Cardiac muscle cell (in vitro differentiated cells and primary cell): ENCODE measurements at places on chromosomes 13 and 19. TPM values are rescaled to one million over a fixed set of nuclear protein-coding genes. Genes with fewer than 3 reads are reported as not detected.

SHC2 gene
- total RNA-seq: 33.6 and 56.9 TPM in 2 replicates

TUBA3C gene
- not detected in 2 replicates for total RNA-seq

CLEC17A gene
- not detected in 2 replicates for total RNA-seq

DNA sequence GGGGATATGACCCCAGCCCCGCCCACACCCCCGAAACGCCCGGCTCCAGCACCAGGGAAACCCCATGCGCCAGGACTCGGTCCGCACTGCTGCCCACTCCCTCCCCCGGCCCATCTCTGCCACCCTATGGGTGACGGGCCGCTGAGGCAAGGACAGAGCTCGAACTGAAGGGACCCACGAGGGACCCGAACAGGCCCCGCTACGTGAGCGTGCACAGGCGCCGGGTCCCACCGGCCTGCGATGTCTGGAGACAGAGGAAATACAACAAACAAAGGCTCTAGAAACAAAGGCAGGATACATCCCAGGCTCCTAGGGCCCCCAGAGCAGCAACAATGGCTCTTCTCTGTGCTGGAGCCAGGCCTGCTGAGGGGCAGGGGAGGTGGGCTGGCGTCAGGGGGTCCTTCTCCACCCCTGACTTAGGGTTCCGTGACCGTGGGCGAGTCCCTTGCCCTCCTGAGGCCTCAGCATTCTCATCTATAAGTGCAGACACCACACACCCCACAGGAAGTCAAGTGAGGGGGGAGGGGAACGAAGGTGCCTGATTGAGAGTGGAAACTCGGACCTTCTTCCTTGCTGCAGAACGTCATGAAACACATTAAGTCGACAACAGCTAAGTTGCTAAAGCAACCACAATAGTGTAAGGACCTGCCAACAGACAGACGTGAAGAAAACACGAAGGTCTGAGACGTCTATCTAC is 3.1 kb downstream of the ABHD17A start:
- peak; percentile 43 for DNase-seq

GRCh38 chr13:112837371-112838037 is 131.5 kb upstream of the MCF2L start:
- no peak for DNase-seq

- peak; percentile 59 for DNase-seq
These were observed 58.0 kb downstream of the PIBF1 start for GRCh38 chr13:72839831-72840426.

DNA sequence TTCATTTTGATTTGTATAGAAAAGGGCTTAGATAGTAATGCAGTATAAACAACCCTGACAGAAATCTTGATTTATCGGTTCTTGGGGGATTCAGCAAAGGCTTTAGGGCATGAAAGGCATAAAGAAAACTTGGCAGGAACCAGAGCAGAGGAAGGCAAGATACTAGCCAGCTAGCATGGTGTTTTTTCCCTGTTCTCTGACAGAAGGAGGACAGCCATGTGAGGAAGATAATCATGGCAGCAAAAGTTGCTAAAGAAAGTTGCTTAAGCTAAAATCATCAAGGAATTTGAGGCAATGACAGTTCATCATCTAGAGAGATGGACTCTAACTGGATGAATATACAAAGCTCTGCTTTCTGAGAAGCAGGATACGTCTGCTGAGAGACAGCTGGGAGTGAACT is 294.1 kb downstream of the KCNRG start:
- no peak for DNase-seq

COMMD6 gene
- total RNA-seq: 62.3 and 125 TPM in 2 replicates

DNA sequence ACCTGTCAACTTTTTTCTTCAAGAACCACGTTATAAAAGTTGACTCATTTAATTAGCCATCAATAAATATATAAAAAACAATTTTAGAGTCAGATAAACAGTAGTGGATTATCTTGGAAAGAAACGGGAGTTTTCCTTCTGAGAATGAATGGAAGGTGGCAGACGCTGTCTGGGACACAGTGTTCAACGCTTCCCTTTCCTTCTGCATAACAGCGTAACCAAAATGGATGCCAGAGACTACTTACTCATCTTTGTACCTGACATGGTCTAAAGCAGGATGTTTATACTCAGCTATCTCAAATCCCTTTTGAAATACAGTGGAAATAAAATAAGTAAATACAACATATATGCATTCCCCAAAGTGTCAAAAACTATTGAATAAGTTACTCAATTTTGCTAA is 195.2 kb downstream of the LHFPL6 start:
- DNase-seq: no peak

GRCh38 chr13:38755793-38756192 is 68.9 kb downstream of the FREM2 start:
- no peak for DNase-seq

DNA sequence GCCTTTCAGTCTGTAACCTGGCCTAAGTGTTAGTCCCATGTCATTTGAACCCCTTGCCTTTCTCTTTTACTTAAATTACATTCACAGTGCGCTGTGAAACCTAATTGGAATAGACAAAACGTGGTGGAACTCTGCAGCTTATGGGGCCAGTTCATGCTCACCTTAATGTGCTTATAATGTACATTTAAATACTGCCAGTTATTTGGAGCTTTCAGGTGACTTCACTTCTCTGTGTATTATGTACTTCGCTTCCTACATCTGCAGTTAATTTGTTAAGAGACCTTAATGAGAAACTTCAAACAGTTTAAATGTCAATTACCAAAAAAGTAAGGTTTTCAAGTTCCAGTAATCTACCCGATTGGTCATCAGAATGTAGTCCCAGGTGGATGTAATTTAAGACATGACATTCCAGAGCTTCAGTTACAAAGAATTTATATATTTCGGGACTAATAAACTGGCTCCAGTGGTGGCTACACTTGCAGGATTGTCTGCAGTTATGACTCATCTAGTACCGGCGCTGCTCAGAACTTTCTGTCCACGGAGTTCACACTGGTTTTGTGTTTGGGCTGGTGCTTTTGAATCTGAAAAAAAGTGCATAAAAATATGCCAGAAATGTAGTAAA is 125.3 kb downstream of the TM9SF2 start:
- DNase-seq: no peak

GADD45B gene
- total RNA-seq: 44.8 and 75.2 TPM in 2 replicates

- peak; percentile 20 for DNase-seq
These were observed 23.1 kb upstream of the COG3 start for GRCh38 chr13:45441633-45442032.

DNA sequence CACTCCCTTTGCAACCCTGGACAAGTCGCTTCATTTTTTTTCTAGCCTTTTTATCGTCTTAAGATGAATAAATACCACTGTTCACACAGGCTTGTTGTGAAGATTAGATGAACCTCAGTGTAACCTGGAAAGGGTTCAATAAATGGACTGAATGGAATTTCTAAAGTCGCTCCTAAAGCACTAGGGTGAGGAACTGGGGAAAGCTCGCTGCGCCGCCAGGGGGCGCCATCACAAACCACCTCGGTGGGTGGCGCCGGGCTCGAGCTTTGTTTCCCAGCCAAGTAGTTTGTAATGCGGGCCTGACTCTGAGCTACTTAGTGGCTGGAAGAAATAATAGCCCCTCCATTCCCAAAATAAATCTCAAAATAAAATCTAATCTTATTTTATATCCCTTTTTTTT is 2.2 kb upstream of the CEACAM6 start:
- DNase-seq: no peak

DNA sequence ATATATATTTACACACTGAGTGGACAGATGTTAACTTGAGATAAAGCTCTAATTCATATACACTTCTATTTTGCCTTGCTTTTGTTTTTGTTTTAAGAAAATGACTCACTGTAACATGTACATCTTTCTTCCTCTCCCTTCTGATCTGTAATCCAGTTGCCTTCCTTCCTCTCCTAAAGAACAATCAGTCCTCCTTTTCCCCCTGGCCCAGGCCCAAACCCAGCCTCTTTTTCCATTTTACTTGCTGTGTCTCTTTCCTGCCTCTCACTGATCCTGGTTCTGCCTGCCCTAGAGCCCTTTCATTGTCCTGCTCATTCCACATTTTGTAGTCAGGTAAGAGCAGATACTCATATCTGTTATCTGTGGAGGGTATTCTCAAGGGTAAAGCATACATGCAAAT is 50.8 kb downstream of the ZAR1L start:
- peak; percentile 83 for DNase-seq

- no peak for DNase-seq
These were observed 44.5 kb downstream of the RFX2 start for GRCh38 chr19:6065685-6066374.

DNA sequence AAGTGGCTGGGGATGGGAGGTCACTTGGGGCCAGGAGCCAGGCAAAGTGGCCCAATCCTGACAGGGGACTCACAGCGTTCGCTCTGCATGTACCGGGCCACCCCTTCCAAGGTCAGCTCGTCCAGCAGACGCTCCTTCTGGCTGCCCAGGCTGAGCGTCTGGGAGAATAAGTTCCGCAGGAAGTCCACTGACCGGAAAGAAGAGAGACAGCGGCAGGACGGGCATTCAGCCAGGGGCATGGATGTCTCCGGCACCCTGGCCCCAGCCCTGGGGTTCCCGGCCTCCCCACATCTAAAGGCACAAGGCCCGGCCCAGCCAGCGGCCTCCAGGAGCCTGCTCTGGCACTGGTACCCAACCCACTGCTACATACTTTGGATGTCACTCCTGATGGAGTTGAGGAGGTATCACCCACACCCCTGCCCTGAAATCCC is 6.1 kb downstream of the SIRT2 start:
- DNase-seq: no peak

- peak; percentile 73 for DNase-seq
These were observed 3.1 kb downstream of the MAST3 start for GRCh38 chr19:18100710-18101109.

DNA sequence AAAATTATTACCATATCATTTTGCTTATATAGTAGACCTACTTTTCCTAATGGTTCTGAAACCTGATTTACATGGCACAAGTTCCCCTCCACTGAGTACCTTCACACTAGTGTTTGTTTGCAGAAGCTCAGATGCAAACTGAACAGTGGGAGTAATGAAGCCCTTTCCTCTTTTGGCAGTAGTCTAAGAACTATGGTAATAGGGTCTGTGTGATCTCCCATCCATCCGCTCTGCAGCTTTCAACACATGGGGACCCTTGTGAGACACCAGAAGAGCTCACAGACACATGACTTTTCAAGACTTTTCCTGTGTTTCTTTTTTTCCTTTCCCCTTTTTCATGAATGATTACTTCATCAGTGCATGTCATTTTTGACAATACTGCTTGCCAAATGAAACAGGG is 336.0 kb downstream of the ATP8A2 start:
- no peak for DNase-seq

- no peak for DNase-seq
These were observed 515 bp upstream of the ZNF324B start for GRCh38 chr19:58450856-58451357.

- no peak for DNase-seq
These were observed 78.1 kb upstream of the PCDH9 start for GRCh38 chr13:67308004-67308772.

- no peak for DNase-seq
These were observed at the start of gene ZNF729 for GRCh38 chr19:22286151-22286810. ZNF729 (plus strand) TSS chr19:22286441; CDS start chr19:22286526, 85 bp downstream.

DNA sequence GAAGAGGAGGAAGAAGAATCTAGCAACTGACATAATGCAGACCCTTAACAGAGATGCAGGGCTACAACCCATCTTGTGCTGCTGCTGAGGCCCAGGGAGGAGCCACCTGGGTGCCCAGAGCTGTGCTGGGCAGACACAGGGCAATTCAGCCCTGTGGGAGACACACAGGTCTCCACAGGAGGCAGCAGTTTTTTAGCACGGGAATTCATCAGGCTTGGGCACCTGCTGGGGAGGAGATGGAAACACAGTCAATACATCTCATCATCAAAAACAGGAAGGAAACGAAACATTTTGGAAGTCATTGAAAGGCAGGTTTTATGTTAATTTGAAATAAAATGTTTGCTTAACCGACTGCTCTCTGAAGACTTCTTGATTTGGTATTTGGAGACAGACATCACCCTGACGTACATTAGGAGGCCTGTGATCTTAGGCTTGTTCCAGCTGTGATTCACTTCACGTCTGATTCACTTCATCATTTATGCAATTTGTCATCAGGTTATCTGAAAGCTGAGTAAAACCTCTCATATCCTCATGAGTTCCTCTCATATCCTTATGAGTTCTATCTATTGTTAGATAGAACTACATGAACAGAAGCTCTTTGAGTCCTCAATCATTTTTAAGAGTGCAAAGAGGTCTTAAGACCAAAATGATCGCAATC is 77.4 kb downstream of the CYSLTR2 start:
- peak; percentile 60 for DNase-seq

CGB2 gene
- total RNA-seq: not detected in 2 replicates

- no peak for DNase-seq
These were observed 23.3 kb upstream of the RNF113B start for GRCh38 chr13:98200211-98200878.

GRCh38 chr13:99228737-99229691 is 28.4 kb downstream of the UBAC2 start:
- DNase-seq: no peak

GRCh38 chr13:64457976-64458375 is 2772.2 kb downstream of the PCDH9 start:
- DNase-seq: no peak

SYDE1 gene
- total RNA-seq: 26.1 and 48.3 TPM in 2 replicates

GRCh38 chr13:110012102-110012739 is 225.8 kb upstream of the IRS2 start:
- DNase-seq: peak; percentile 97

GNG7 gene
- total RNA-seq: 14.3 and 20.4 TPM in 2 replicates

FBXO17 gene
- 30.9 and 65.3 TPM in 2 replicates for total RNA-seq

DNA sequence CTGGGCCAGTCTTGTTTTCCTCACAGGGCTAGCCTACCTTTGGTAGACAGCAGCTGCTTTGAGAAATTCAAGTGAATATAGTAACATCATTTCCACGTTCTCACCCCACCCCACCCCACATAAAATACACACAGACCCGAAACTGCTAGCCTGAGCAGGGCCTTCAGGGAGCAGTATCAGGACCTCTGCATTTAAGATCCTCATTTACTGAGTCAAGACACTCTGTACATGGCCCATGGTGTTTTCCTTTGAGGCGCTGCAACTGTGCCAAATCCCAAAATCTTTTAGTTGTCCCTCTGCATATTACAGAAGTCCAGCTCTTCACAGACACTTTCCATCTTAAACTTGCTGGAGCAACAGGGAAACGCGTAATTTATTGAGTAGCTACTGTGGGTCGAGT is 43.0 kb downstream of the ESD start:
- DNase-seq: no peak

GRCh38 chr13:44437356-44438233 is 64.0 kb downstream of the SERP2 start:
- peak; percentile 57 for DNase-seq

- DNase-seq: no peak
These were observed 71.7 kb upstream of the WASF3 start for GRCh38 chr13:26485786-26486185.

DNA sequence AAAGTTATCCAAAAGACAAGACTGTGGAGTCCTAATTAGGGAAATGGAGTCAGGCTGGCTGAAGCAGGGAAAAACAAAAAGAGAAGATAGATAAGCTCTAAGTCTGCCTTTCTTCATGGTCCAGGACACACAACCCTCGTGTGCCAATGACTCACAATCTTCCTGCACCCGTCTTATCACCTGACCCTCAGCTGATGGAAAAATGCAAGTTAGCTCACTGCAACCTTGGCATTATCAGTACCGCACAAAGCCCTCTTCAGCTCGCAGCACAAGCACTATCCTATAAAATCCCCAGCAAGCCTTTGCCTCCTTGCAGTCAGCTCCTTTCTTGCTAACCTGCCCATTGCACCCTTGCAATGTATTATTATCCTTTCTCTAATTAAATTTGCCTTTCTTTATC is 4.3 kb downstream of the OR7A5 start:
- no peak for DNase-seq
